ENCODE measurements at places on chromosomes 5 and 9.

GRCh38 chr9:70641031-70641430 is 226.6 kb upstream of the KLF9 start:
- DNase-seq: no peak

DNA sequence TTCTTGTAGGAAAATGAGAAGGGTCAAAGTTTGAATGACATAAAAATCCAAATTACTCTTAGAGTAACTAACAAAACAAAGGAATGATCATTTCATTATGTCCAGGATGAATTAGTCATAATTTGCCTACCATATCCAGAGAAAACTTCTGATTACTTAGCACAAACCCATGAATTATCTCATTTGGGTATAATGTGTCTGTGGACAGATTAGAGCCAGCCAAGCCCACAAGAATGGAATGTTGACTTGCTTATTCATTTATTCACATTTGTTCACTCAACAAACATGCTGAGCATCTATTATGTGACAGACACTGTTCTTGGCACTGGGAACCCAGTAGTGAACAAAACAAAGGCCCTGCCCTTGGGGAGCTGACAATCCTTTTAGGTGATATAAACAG is 87.4 kb downstream of the APBA1 start:
- DNase-seq: no peak

DNA sequence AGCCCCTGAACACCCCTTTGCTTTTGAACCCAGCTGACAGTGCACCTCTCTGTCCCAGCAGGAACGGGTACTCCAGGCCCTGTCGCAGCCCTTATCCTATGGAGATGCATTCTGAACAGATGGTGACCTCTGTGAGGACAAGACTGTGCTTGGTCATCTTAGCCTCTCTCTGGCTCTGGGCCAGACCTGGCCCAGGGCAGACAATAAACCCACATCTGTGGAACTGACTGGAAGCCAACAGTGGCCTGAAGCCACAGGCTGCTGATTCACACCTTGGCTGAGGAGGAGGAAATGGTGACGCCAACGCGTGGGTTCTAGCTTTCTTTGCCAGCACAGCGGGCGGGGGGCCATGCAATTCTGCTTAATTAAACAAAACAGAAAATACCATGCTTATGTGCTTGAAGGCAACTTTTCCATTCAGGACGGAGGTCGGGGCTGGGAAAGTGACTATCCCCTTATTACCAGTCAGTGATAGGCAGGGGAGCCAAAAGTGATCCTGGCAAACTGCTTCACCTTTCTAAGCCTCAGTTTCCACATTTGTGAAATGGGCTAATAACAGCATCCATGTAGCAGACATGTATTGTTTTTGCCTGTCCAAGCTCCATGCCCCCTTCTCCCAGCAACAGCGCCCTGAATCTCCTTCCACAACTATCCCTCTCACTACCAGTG is 10.8 kb downstream of the SH3PXD2B start:
- DNase-seq: no peak

DNA sequence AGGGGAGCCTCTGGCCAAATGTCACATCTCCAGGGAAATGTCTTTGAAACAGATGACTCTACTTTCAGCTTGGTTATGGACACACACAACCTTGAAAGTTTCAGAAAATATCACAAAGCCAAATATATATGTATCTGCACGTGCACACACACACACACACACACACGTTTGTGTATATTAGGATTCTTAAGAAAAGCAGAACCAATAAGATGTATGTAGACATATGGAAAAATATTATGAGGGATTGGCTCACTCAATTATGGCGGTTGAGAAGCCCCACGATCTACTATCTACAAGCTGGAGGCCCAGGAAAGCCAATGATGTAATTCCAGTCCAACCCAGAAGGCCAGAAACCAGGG is 194.9 kb downstream of the PALM2AKAP2 start:
- DNase-seq: no peak

DNA sequence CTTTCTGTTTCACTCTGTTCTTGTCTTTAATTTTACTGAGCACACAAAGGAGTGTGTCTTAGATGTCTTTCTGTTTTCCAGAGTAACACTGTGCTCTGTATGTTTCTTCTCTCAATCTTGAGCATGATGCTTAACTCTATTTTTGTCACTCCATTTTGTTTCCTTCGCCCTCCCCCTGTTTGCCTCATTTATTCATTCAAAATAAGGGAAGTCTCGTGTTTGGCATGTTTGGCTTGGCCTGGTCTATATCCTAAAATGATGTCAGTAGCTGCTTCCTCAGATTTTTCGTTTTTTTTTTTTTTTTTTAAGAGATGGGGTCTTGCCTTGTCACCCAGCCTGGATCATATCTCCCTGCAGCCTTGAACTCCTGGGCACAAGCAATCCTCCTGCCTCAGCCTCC is 22.0 kb downstream of the ZNF618 start:
- DNase-seq: no peak

- no peak for DNase-seq
Observed at GRCh38 chr9:35519692-35520363, 29.9 kb downstream of the RUSC2 start.

- DNase-seq: no peak
Observed at GRCh38 chr5:172439785-172440477, 14.4 kb downstream of the SH3PXD2B start.

GRCh38 chr9:104856413-104856941 is 71.5 kb downstream of the ABCA1 start:
- DNase-seq: no peak

DNA sequence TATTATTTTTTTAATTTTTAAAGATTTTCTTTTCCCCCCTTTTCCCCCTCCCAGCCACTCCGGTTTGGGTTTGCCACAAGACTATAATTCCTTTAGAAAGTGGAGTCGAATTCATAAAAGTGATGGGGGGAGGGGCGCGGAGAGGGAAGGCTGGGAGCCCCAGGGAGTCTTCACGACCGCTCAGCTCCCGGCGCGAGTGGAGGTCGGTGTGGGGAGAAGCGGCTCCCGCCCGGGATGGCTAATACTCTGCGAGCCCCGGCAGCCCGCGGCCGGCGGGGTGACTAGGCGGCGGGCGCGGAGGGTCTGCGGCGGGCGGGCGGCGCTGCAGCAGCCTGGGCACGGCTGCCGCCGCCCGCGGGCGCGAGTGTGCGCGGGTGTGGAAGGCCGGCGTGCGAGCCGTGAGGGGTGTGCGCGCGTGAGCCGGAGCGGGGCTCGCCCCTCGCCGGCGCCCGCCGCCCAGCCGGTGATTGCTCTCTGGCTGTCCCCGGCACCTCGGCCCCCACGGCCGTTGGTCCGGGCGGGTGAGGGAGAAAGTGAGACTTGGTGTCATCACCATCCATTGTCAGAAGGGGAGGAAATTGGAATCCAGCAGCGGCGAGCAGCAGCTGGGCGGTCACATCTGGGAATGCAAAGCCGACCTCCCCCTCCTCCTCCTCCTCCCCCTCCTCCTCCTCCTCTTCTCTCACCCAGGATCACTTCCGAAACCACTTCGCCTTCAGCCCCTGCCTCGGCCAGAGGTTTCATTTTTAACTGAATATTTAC is at the start of gene PARP8:
TSS of gene PARP8 (plus strand) at position 377 of the 762 bp plus-strand sequence. CDS start 459 bp downstream, outside the sequence.
- peak; percentile 35 for DNase-seq

- no peak for DNase-seq
Observed at GRCh38 chr9:12224449-12224848, 468.7 kb upstream of the TYRP1 start.

GRCh38 chr5:14161825-14162556 is 18.8 kb downstream of the TRIO start:
- no peak for DNase-seq

DNA sequence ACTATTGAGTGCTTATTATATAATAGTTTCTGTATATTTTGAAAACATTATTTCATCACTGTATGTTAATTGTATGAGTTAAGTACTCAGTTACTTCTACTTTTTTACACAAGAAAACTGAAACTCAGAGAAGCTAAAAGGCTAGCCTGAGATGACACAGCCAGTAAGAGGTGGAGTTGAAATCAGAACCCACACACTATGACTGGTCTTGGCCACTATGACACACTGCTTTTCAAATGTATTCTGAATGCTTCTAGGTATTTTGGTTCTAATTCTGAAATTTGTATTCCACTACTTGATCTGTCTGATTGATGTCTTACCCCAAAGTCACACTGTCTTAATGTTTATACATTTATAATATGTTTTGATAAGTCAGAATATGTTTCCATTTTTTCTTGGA is 181.8 kb downstream of the ZDHHC21 start:
- no peak for DNase-seq

DNA sequence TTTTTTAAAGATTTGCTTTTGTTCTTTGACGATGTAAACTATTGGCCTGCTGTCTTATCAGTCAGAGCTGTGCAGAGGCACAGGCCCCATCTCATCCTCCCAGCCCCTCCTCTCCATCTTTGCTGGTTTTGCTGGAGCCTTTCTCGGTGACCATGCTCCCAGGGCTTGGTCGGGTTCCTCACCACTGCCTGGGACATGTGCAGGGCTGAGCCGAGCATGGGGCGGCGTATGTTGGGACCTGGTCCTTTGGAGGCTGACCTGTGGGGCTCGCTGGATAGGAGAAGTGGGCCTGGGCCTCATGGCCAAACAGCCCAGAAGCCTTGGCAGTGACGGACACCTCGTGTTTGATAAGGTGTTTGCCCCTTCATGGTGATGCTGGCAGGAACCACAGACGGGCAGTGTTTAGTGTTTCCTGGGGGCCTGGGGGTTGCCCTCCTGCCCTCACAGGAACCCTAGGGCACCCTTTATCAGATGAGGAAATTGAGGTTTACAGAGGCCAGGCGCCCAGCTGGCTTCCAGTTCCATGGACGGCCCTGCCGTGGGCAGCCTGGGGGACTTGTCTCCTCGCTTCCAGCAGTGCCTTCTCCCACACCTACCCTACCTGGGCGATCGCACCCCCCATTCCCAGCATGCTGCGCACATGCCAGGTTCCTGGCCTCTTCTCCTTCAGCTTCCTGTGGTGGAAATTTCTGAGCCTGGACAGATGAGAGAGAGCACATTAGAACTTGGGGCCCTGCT is 27.6 kb downstream of the TRAF2 start:
- no peak for DNase-seq

GRCh38 chr9:89969881-89970639 is 365.2 kb downstream of the GADD45G start:
- DNase-seq: no peak

- DNase-seq: no peak
Observed at GRCh38 chr9:123322273-123323195, 33.5 kb upstream of the CRB2 start.

GRCh38 chr9:128631636-128632035 is 25.0 kb downstream of the DYNC2I2 start:
- no peak for DNase-seq

GRCh38 chr5:74130155-74130897 is 504.3 kb downstream of the ARHGEF28 start:
- no peak for DNase-seq

GRCh38 chr5:54580997-54581811 is 63.6 kb downstream of the SNX18 start:
- no peak for DNase-seq

DNA sequence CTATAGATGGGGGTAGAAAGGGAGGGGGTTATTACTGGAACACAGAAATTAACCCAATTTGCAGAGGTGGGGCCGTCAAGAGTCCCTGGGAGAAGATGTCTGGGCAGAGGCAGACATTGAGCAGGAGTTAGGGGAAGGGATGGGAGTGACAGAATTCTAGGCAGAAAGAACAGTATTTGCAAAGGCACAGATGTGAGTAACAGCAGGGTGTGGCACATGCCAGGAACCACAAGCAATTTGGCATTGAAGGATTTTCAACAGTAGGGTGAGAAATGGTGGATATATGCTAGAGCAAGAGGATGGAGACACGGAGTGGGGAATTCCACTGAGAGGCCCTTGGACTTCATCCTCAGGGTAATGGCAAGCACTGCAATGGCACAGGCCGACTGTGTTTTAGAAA is 71.6 kb upstream of the FRRS1L start:
- no peak for DNase-seq

- no peak for DNase-seq
Observed at GRCh38 chr5:76601470-76601869, 21.7 kb downstream of the F2RL2 start.

DNA sequence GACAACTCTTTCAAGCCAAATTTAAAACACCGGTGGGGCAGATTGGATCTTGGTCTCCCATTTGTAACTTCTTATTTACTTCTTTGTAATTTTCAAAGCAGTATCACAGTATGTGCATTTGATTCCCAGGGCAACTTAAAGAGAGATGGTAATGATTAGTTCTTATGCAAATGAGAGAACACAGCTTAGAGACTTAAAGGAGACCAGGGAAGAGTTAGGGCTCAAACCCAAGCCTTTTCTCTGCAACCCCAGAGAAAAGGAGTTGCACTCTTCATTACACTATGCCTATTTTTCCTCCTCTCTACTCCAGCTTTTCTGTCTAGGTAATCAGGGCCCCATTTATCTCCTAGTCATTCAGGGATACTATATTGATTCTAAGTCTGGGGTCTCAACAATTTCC is 237.8 kb upstream of the NMUR2 start:
- no peak for DNase-seq

GRCh38 chr9:137382444-137383080 is 40.4 kb downstream of the EXD3 start:
- DNase-seq: no peak

DNA sequence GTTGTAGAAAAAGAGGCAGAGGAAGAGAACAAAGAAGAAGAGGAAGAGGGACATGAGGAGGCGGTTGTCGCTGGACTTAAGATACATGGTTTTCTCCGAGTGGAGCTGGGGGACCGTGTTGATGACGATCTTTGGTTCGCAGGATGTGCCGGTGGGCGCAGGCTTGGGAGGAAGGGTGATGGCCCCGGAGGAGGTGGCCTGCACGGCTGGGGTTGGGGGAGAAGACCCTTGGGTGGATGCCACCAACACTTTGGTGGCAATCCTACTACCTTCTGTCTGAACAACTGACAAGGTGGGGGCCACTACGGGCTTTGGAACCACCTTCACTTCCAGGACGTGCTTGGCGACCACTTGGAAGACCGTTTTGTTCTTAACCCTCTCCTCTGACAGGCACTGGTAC is 60.7 kb downstream of the SECISBP2 start:
- no peak for DNase-seq

DNA sequence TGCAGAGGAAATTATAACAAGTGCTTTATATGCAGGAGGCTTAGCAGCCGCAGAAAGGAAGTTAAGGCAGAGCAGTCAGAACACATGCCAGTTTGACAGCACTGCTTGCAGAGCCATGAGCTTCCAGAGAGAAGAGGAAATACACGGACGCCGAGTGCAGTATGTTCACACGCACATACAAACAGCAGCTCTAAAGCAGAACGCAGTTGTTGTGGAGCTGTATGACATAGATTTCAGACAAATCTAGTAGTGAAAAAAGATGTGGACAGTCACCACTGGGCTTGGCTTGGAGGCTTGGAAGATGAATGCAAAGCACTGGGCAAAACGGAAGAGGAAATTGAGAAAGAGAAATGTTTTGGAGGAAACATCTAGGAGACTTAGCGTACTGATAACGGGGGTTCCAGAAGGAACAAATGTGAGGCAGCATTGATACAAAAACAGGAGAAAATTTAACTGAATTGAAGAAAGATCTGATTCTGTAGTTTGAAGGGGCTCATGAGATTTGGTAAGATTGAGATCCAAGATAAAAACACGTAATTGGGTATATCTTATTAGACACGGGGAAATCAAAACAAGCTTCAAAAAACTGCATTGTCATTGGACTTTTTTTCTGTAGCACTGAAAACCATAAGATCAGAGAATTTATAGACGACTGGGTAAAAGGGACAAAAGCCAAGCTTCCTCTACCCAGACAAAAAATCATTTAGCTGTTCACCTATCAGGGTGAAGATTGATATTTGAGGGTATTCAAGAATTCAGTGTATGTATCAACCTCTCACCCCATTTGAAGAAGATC is 19.6 kb upstream of the ROPN1L start:
- peak; percentile 1 for DNase-seq

GRCh38 chr5:79086116-79086515 is 16.5 kb downstream of the BHMT2 start:
- DNase-seq: no peak

- DNase-seq: no peak
Observed at GRCh38 chr9:36764364-36765076, 191.8 kb downstream of the MELK start.
